ENCODE measurements at places on chromosomes 13 and 19.

- no peak for DNase-seq
Observed at GRCh38 chr13:77981281-77981881, 62.8 kb upstream of the EDNRB start.

- no peak for DNase-seq
Observed at GRCh38 chr13:67023130-67023876, 206.8 kb downstream of the PCDH9 start.

- DNase-seq = no peak
Observed at GRCh38 chr13:108225440-108225839, 7.2 kb downstream of the ABHD13 start.

GRCh38 chr19:30131246-30131645 is 189.2 kb downstream of the URI1 start:
- no peak for DNase-seq

DNA sequence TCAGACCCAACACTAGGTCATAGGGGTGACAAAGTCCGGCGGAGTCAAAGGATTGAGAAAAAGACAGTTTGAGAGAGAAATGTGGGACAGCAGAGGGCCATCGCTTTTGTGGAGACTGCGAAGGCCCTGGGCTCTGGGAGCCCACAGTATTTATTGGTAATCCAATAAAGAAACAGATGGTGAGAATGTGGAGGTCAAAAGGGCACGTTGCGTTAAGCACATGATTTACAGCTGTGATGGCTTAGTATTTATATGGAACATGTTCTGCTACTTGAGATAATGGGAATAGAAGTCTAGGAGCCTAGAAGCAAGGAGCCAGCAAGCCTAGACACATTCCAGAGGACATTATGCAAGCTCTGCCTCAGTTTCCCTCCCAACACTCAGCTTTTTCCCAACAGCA is 2521.1 kb downstream of the PCDH9 start:
- no peak for DNase-seq
